Activated CD8-positive, alpha-beta memory T cell treated with anti-CD3 and anti-CD28 coated beads for 1 hour (primary cell): ENCODE measurements at places on chromosomes 7 and 10.

DNA sequence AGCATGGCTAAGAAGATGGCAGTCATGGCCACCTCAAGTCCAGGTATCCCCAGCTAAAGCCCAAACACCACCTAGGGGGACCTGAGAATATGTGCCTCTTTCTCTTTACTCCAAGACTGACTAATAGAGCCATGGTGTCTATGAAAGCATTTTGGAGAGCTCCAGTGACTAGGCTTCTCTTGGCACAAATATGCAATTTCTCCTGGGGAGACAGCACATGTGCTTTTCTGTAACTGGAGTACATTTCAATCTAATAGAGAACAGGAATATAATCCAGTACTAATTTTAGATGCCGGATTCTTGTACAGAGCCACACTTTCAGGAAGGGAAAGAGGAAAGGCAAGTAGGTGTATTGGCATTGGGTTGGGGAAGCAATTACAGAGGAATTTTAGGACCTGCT is 260.1 kb downstream of the BMPER start:
- DNase-seq: no peak

DNA sequence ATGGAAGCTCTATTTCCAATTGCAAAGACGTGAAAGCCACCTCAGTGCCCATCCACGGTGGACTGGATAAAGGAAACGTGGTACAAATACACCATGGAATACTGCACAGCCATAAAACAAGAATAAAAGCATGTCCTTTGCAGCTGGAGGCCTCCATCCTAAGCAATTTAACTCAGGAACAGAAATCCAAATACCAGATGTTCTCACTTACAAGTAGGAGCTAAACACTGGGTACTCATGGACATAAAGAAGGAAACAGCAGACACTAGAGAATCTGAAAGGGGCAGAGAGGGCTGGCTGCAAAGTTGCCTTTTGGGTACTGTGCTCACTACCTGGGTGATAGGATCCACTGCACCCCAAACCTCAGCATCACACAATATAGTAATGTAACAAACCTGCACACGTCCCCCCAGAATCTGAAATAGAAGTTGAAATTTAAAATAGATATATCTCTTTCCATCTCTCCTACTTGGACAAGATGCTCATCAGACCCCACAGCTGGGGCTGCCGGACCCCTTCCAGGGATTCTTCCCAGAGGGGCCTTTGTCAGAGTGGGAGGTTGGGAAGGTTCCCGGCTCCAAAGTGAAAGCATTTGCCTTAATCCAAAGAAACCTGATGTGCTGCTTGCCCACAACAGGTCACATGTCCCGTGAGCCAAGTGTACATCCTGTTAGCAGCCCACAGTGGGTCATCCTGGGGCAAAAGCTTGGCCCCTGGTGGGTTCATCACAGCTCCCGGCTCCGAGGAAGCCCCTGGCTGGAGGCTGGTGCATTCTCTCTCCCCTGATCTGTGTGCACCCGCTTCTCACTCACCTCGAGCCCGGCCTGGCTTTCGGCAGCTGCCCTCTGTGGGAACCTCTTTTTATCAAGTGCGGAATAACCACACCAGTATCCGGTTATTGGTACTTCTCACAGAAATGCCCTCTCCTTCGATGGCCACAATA is 172.3 kb upstream of the PPP2R2D start:
- DNase-seq: no peak

DNA sequence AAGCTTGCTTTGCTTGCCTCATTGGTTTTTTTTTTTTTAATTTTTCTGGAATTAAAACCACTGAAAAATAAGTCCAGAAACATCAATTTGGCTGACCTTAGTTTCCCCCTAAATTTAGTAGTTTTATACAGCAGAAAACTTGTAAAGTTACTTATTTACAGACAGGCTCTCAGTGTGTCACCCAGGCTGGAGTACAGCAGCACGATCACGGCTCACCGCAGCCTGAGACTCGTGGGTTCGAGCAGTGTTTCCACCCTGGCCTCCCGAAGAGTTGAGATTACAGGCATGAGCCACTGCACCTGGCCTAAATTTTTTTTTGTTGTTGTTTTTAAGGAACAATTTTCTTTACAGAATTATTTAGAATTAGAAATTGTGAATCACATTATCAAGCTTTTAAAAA is 250.5 kb downstream of the SDK1 start:
- DNase-seq: no peak

- no peak for DNase-seq
These were observed 213.2 kb upstream of the CTBP2 start for GRCh38 chr10:125373546-125373945.

DNA sequence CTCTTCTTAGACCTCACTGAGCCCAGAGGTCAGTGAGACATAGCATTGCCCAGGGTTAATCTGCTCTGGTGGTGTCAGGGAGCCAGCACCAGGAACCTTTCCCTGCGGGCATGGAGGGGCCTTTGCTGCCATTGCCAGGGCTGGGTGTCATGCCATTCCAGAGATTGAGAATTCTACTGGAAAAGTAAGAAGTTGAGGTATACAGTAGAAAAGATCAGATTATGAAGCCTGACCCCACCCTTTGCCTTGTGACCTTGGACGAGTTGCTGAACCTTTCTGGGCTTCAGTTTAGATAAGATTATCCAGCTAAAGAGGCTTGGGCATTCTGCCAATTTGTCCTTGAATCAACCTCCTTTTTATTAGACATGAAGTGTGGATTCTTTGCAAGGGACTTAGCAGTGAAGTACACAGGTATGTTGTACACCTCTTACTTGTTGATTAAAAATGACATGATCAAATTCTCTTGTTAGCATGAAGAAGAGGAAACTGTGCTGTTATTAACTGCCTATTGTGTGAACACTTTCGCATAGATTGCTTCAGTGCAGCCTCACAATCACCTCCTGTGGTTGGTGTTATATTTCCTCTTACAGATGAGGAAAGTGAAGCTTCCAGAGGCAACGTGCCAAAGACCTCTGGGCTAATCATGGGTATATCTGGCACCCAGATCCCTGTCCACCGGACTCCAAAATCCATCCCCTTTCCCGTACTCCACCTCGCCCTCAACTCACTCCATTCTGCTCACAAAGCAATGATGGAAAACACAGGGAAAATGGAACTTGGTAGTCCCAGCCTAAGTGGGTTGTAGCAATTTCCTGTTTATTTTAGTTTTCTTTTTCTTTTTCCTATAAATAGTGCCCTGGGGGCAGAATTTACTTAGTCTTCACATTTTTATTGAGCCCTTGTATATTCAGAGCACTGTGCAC is 151.3 kb downstream of the CAMK1D start:
- no peak for DNase-seq

GRCh38 chr7:135728136-135728669 is at the start of gene SLC13A4:
SLC13A4 (minus strand) TSS chr7:135728186; CDS start chr7:135727496, 690 bp downstream.
- DNase-seq: no peak

DNA sequence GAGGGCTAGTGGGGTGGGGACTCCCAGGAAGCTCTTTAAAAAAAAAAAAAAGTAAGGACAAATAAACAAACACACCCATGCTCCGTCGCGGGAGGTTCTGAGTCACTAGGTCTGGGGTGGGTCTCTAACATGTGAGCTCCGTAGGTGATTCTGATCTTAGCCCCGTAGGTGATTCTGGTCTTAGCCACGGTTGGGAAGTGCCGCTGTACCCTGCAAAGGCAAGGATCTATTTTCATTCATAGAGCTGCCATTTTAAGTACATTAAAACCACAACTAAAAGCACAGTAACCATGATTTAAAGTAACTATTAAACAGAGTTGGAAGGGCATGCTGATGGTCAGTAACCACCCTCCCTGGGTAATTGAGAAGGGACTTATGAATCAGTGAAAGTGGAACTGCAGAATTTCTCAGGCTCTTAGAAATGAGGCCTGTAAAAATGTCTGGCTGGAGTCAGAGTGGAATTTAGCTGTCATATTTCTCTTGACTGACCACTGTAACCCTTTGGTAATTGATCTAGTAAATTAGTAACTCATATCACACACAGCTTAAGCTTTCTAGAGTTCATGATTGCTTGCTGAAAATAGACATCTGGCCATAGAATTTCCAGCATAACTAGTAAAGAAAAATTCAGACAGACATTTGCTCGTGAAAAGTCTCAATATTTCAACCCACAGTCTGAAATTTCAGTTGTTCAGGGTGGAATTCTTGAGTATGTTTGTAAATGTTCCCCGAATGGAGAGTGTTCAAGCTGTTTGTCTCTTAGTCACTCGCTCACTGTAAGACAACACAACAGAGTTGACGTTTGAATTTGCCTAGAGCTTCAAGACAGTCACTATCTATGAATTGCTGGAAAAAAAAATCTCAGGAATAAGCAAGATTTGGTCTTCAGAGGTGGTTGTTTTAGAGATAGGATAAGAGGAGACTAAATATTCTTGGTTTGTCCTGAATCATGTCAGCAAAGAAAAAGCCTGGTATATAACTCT is 34.2 kb upstream of the TCF7L2 start:
- DNase-seq: no peak

- no peak for DNase-seq
These were observed 44.9 kb upstream of the SHH start for GRCh38 chr7:155857141-155857540.

DNA sequence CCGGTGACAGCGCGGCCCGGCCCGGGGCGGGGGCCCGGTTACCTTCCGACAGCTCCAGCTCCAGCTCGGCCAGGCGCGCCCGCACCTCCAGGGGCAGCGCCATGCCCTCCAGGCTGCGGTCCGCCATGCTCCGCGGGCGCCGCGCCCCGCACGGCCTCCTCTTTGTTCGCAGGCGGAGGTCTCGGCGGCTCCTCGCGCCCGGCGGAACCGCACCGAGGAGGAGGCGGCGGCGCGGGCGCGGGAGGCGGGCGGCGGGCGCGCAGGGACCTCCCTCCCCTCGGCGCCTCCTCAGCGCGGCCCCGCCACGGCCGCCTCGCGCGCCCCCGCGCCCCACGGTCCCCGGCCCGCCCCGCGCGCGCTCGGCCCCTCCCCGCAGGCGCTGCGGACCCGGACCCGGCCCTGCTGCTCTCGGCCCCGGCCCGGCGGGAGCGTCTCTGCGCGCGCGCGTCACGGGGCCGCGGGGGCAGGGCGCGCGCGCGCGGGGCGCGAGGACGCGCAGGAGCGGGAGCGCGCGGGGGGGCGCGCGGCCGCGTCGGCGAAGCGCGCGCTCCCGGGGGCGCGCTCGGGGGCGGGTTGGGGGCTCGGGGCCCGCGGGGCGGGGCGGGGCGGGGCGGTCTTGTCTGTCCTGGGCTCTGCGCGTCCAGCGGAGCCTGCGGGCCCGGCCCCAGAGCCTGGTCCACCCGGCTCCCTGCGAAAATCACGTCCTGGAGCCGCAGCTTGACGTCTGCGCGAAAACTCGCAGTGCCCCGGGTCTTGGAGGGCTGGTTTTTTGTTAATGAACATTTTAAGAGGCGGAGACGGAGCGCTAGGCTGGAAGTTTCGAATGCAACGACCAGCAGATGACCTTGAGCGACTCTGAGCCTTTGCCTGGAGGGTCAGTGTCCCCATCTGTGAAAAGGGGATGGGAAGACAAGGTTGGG is at the start of gene DIP2C:
TSS of gene DIP2C (minus strand) at position 217 of the 920 bp plus-strand sequence. CDS start at position 127, 90 bp downstream.
- no peak for DNase-seq

DNA sequence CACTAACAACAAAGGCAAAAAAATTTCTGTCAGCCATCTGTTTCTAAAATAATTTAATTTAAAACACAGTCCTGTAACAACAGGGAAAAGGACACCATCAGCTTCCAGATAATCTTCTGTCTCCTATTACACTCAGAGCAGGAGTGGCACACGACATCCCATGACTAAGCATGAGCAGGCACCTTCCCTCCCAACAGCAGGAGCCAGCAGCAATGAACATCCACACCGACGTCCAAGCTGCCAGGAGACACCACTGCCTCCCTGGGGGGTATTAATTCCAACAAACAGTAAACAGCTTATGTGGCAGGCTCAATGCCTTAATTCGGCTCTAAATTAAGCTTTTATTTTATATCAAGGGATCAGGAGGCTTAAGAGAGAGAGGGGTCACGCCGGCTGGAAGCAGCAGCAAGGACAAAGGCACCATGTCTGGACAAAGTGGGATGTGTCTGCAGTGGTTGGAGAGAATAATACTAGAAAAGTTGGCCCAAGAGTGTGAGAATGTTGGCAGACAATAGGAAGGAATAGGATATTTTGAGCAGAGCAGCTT is 45.7 kb downstream of the KIAA1549 start:
- DNase-seq: no peak

GRCh38 chr7:124399941-124400340 is 365.7 kb downstream of the GPR37 start:
- no peak for DNase-seq

DNA sequence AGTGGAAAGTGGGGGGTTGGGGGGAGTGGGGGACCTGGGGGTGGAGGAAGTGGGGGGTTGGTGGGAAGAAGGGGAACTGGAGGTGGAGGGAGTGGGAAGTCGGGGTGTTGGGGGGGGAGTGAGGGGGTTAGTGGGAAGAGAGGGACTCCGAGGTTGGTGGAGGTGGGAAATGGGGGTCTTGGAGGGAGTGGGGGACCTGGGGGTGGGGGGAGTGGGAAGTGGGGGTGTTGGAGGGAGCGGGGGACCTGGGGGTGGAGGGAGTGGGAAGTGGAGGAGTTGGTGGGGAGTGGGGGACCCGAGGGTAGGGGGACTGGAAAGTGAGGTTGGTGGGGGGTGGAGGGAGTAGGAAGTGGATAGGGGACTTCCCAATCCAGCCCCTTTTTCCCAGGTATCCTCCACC is 906 bp upstream of the MMD2 start:
- no peak for DNase-seq

DNA sequence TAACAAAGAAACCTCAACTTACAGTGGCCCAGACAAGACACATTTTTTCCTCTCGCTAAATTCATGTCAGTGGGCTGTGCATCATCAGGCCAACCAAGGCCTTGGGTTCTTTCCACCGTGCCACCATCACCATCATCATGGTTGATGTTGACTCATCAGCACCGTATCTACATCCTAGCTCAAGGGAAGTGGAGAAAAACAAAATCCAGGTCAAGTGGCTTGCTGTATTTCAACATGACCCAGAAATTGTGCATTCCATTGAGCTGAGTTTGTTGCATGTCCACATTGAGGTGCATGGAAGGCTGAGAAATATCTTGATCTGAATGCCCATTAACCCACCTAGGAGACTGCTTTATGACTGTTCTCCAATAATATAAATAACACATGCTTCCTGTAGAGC is 312.4 kb upstream of the CDC14C start:
- DNase-seq: no peak

DNA sequence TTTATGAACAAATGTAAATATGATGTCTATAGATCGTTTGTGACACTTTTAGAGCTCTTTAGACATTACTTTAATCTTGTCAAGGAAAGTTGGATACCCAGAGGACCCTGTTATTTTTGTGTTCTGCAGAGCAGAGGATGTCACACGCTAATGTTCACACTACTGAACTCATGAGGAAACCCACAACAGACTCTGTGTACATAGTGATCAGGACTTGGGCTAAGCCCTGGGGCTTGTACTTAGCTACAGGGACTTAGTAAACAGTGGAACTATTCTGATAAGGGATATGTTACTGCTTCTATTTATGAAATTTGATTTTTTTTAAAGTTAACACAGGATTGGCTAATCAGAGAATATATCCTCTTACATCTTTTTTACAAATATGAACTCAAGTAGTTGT is 36.1 kb upstream of the ZNF518A start:
- DNase-seq: no peak

DNA sequence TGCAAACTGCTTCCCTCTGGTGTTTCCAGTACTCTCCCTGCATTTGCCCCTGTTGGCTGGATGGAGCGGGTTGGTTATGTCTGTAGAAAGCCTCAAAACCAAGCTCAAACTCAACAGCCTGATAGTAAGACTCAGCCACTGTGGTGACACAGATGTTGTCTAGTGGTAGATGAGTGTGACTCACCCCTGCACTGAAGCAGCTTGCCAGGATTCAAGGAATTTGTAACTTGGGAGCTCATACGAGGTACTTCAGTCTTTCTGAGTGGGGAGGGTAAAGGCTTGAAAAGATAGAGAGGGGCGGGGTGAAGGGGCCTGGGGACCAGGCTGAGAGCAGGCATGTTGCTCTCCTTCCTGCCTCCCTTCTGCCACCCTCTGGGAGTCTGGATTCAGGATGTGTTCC is 22.9 kb upstream of the AQP1 start:
- DNase-seq: no peak

GRCh38 chr7:80105701-80106408 is 28.8 kb upstream of the GNAI1 start:
- no peak for DNase-seq
